ENCODE measurements at places on chromosomes 2 and 18. TPM values are rescaled to one million over a fixed set of nuclear protein-coding genes. Genes with fewer than 3 reads are reported as not detected.

DNA sequence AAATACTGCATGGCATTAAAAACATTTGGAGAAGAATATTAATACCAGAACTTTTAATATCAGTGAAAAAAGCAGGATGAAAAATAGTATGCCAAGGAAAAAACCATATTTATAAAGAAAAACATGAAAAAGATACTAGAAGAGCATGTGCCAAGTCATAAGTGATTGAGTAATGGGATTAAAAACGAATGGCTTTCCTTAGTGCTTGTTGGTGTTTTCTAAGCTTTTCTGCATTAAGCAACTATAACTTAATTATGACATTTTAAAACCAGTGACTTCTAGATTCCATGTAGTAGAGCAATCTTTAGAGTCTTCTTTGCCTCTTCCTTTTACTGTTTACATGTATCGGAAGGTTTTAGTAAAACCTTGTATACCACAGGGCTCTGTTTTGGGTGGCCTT is 6.6 kb downstream of the MAPRE3 start:
- DNase-seq, result no peak

DNA sequence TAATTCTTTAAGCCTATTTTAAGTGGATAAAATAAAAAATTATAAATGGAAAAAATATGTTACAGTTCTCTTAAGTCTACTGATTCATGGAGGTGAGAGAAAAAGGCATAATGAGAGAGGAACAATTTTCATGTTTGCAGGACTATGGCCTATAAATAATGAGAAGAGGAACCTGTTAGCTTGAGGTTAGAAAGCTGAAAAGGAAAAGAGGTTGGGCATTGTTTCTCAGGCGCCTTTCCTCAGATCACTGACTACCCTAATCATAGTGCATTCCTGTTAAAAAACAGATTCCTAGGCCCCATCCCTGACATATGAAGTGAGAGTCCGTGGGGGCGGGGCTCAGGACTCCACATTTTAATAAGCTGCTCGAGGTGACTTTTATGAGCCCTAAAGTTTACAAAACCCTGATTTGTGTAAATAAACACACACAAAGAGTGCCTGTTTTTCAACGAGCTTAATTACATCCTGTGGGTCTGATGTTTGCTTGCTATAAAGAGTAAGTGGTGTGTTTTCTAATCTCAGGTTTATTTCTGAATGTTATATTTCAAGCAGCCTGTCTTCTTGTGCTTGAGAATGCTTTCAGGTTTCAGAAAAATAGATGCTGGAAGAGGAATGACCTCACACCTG is 335.5 kb downstream of the CLIP4 start:
- no peak for DNase-seq

DNA sequence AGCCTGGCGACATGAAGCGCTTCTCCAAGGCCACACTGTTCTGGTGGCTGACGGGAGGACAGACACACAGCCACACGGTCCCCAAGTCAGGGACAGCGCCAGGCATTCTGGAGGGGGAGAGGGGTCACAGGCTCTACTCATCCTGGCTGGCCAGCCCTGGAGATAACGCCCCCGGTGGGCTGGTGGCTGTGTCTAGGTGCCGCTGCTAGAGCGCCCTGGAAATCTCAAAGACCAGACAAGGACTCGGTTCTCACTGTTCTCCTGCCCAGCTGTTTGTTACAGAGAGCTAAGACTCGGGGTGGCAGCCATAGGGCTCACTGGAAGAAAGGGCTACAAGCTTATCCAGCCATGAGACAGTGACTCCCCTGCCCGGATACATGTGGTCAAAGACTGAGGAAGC is 72.0 kb downstream of the KCNF1 start:
- no peak for DNase-seq

GRCh38 chr2:143847257-143847656 is 672.7 kb downstream of the ZEB2 start:
- DNase-seq, result no peak

The CCDC85A gene
- 1.9 TPM for total RNA-seq

The KIF3C gene
- total RNA-seq, result 1.8 TPM
